Naive thymus-derived CD8-positive, alpha-beta T cell (primary cell): ENCODE measurements at places on chromosomes 7 and 10. TPM values are rescaled to one million over a fixed set of nuclear protein-coding genes. Genes with fewer than 3 reads are reported as not detected.

Gene HYAL4
- not detected for polyA plus RNA-seq

Gene CYP3A5
- 0.41 TPM for polyA plus RNA-seq

Gene NRF1
- polyA plus RNA-seq = 22.5 TPM

Gene TEX47
- polyA plus RNA-seq = not detected

DNA sequence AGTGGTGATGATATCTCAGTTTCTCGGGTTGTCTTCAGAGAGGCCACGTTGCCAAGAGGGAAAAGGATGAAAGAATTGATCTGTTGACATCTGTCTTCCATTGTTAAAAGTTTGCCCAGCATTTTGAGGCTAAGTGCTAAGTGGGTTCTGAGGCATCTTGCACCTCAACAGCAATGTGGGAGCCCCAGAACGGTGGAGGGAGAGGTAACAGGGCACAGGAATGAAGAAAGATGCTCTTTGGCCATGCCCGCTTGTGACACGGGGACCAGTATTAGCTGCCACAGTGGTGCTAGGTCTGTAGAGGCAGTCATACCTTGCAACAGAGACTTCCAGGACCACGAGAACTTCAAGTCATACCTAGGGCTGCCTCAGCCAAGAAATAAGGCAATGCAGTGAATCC is 106.6 kb upstream of the NUPR2 start:
- H3K27ac ChIP-seq = no peak overlapping the region
- no peak for DNase-seq
- H3K36me3 ChIP-seq = no peaks in the 10 kb centered on the region
- peaks cover 21% of the 10 kb centered on the region for H3K27me3 ChIP-seq

Gene DGKI
- polyA plus RNA-seq = not detected

- peaks cover 34% of the 10 kb centered on the region for H3K4me1 ChIP-seq
- H3K27ac ChIP-seq = no peak overlapping the region
- no peak for DNase-seq
These were observed 194.8 kb upstream of the ZNF32 start for GRCh38 chr10:43843321-43844101.

GRCh38 chr10:128063736-128064107 is 62.5 kb downstream of the MKI67 start:
- no peak for DNase-seq
- peaks cover 44% of the 10 kb centered on the region for H3K36me3 ChIP-seq
- H3K27me3 ChIP-seq = no peaks in the 10 kb centered on the region
- peak overlapping the region; percentile 93 for H3K27ac ChIP-seq
- H3K4me1 ChIP-seq = peaks cover 83% of the 10 kb centered on the region

- H3K4me3 ChIP-seq = peak overlapping the region; percentile 50
- no peaks in the 10 kb centered on the region for H3K36me3 ChIP-seq
- H3K4me1 ChIP-seq = peaks cover 52% of the 10 kb centered on the region
- no peak for DNase-seq
These were observed 4.6 kb downstream of the VAX1 start for GRCh38 chr10:117133273-117134055.
